HCT116 (cell line): ENCODE measurements at places on chromosomes 4 and X. TPM values are rescaled to one million over a fixed set of nuclear protein-coding genes. Genes with fewer than 3 reads are reported as not detected.

GRCh38 chr4:74378573-74378972 is 13.6 kb downstream of the EREG start:
- no peak for DNase-seq
- no peaks in the 10 kb centered on the region for H3K27me3 ChIP-seq
- H3K4me3 ChIP-seq, result no peak overlapping the region

DNA sequence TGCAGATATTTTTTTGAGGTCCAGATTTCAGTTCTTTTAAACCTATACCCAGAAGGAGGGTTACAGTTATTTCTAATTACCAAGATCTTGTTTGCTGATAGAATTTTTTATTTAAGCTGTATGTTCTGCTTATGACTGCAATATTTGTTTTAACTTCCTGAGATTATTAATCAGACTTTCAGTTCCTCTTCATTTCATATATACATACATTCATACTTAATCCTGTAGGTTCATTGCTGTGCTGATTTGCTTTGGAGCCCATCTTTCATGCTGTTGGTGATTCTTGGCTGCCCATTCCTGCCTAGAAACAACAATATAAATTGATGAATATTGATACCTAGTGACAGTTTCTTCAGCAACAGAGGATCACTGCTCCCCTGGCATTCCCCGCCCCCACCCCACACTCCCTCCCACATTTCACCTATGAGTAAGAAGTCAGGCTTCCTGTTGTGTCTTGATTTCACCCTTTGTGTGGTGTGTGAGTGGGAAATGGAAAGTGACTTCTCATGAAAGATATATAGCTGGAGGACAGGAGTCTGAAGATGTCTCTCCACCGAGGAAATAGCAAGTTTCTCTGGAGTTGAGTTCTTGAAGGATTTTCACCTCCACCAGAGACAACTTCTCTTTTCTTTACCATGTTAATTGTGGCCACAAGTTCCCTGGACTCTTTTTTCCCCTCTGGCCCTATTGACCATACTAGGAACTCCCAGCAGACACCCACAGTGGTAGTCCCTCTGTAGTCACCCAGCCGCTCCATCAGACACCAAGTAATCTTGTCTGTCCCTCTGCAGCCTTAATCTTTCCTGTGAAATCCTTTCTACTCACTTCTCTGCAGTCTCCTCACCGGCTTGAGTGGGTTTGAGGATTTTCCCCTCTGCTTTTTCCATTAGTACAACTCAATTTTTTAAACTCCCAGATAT is 118.4 kb downstream of the ASB9 start:
- H3K27me3 ChIP-seq, result no peaks in the 10 kb centered on the region
- no peak overlapping the region for H3K4me3 ChIP-seq
- peaks cover 8% of the 10 kb centered on the region; the same call in 1 of the 2 replicates for H3K4me1 ChIP-seq
- no peaks in the 10 kb centered on the region for H3K36me3 ChIP-seq

Gene MAB21L2
- not detected for total RNA-seq

- H3K36me3 ChIP-seq, result no peaks in the 10 kb centered on the region
- no peak overlapping the region for H3K4me3 ChIP-seq
- H3K4me1 ChIP-seq, result no peaks in the 10 kb centered on the region
- H3K27me3 ChIP-seq, result no peaks in the 10 kb centered on the region
- no peak for DNase-seq
Observed at GRCh38 chrX:71466979-71467523, 65.9 kb upstream of the OGT start.

Gene FRMD7
- total RNA-seq, result not detected

Gene UGT2B7
- not detected for total RNA-seq

DNA sequence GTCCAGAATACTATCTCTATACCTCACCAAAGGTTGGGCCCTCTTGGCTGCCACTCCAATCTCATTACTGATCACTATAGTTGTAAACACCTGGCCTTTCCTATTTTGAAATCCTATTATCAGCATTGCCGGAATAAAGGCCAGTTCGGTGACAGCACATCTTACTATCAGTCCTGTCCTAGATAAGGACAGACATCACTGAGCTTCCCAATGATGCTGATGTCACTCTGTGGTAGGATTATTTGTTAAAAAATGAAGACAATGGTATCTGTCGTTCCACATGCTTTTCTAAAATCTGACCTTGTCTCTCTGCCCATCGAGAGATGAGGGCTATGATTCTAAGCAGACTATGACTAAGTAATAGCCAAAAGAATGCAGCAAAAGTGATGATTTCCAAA is 260.4 kb downstream of the PDGFC start:
- H3K27me3 ChIP-seq, result no peaks in the 10 kb centered on the region
- H3K4me1 ChIP-seq, result no peaks in the 10 kb centered on the region
- DNase-seq, result no peak
- H3K4me3 ChIP-seq, result no peak overlapping the region
- H3K27ac ChIP-seq, result no peak overlapping the region
- no peaks in the 10 kb centered on the region for H3K36me3 ChIP-seq

DNA sequence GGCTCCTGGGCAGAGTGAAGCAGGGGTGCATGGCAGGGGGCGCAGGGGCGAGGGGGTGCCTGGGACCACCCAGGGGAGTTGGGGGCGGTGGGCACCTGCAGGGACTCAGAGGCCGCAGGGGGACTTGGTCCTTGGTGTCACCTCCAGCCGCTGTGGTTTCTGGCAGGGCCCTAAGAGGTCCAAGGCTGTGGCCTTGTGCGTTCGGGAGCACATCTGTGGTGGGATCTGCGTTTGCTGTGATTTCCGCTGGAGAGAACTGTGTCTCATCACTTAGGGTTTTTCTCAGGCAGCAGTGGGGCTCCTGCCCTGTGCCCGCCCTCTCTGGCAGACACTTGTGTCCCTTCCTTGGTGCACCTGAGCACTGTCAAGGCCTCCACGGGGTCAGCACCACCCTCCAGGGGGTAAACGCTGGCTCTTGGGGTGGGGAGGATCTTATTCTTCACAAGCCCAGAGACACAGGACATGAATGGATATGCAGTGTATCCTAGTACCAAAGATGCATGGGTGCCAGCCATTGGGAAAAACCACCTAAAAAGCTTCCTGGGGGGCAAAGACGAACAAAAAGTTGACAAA is 66.5 kb downstream of the ACOX3 start:
- H3K27ac ChIP-seq, result no peak overlapping the region
- no peaks in the 10 kb centered on the region for H3K4me1 ChIP-seq
- no peaks in the 10 kb centered on the region for H3K27me3 ChIP-seq
- H3K36me3 ChIP-seq, result no peaks in the 10 kb centered on the region

Gene GSX2
- not detected for total RNA-seq

Gene PCDH19
- total RNA-seq, result 0.32 TPM

GRCh38 chr4:136687118-136687517 is 845.2 kb downstream of the PCDH18 start:
- no peak for DNase-seq
- no peak overlapping the region for H3K4me3 ChIP-seq
- H3K4me1 ChIP-seq, result peaks cover 4% of the 10 kb centered on the region; the same call in 1 of the 2 replicates
- H3K27ac ChIP-seq, result no peak overlapping the region
- H3K27me3 ChIP-seq, result no peaks in the 10 kb centered on the region

- no peaks in the 10 kb centered on the region for H3K27me3 ChIP-seq
- DNase-seq, result no peak
- H3K36me3 ChIP-seq, result no peaks in the 10 kb centered on the region; the same call in 1 of the 2 replicates
- no peaks in the 10 kb centered on the region for H3K4me1 ChIP-seq
- H3K27ac ChIP-seq, result no peak overlapping the region
Observed at GRCh38 chrX:101117701-101118100, 19.7 kb downstream of the CENPI start.

GRCh38 chrX:135697601-135698000 is 15.8 kb upstream of the CT45A1 start:
- no peak overlapping the region for H3K27ac ChIP-seq
- no peak overlapping the region for H3K4me3 ChIP-seq
- H3K4me1 ChIP-seq, result no peaks in the 10 kb centered on the region

- no peak for DNase-seq
- no peak overlapping the region for H3K27ac ChIP-seq
- H3K27me3 ChIP-seq, result no peaks in the 10 kb centered on the region
- no peak overlapping the region for H3K4me3 ChIP-seq
Observed at GRCh38 chr4:146450524-146450923, 71.2 kb downstream of the SLC10A7 start.

Gene ZBTB33
- total RNA-seq, result 12.3 TPM

Gene ZNF41
- total RNA-seq, result 7.4 TPM

Gene ENOX2
- total RNA-seq, result 12.9 TPM

GRCh38 chr4:114998316-114998715 is 115.1 kb downstream of the NDST4 start:
- DNase-seq, result no peak
- H3K27me3 ChIP-seq, result no peaks in the 10 kb centered on the region
- H3K4me3 ChIP-seq, result no peak overlapping the region
- no peaks in the 10 kb centered on the region for H3K36me3 ChIP-seq

Gene P2RY10
- not detected for total RNA-seq

DNA sequence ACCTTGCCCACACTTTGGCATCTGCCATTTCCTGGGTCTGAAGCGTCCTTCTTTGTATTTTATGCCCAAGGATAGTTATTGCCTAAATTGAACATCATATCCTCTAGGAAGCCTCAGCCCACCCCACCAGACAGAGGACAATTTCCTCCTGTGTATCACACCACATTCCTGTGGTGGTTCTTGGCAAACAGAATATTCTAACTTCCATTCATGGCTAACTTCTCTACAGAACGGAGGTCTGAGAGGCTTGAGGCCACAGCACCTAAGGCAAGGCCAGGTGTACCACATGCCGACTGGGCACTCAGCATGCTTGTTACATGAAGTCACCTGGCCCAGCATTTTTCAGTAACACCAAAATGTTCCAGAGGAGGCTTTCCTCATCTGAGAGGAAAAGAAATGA is 42.4 kb downstream of the CD99L2 start:
- H3K27ac ChIP-seq, result no peak overlapping the region
- H3K4me3 ChIP-seq, result no peak overlapping the region
- no peaks in the 10 kb centered on the region for H3K4me1 ChIP-seq
- H3K27me3 ChIP-seq, result no peaks in the 10 kb centered on the region
- H3K36me3 ChIP-seq, result no peaks in the 10 kb centered on the region

- no peaks in the 10 kb centered on the region for H3K27me3 ChIP-seq
- H3K4me3 ChIP-seq, result no peak overlapping the region
- H3K4me1 ChIP-seq, result peaks cover 20% of the 10 kb centered on the region
- H3K27ac ChIP-seq, result peak overlapping the region; percentile 84; the same call in 1 of the 2 replicates
Observed at GRCh38 chrX:139933904-139934303, 1.1 kb upstream of the ATP11C start.

Gene DOK7
- 2.4 TPM for total RNA-seq

DNA sequence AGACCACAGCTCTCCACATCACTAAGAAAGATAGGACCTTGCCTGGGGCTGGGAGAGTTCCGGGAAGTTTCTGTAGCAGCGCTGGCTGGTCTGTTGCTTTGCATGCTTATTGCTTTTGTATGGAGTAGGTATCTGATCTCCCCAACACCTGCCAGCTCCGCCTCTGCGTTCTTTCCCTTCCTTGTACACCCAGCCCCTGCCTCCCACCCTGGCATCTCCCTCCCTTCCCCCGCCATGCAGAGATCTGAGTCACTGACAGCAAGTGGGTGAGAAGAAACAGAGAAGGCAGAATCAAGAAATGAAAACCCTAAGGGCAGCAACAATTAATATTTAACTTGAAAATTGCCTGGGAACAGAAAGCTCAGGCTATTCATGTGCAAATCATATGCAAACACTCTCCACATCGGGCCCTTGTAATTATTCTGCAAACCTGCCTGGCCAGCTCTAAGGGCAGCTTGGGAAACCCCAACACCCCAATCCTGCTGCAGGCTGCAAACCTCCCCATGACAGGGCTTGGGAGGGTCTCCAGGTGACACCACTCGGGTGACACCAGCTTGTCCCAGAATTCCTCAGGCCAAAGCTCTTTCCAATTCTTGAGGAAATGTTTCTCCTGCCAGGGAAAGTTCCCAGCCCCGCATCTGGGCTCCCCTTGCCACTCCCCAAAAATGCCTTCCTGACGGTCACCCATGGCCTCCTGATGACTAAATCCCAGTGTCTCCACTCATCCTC is 257.2 kb downstream of the FBXW7 start:
- DNase-seq, result no peak
- H3K4me1 ChIP-seq, result no peaks in the 10 kb centered on the region
- H3K4me3 ChIP-seq, result no peak overlapping the region
- H3K27me3 ChIP-seq, result no peaks in the 10 kb centered on the region
- H3K27ac ChIP-seq, result no peak overlapping the region

DNA sequence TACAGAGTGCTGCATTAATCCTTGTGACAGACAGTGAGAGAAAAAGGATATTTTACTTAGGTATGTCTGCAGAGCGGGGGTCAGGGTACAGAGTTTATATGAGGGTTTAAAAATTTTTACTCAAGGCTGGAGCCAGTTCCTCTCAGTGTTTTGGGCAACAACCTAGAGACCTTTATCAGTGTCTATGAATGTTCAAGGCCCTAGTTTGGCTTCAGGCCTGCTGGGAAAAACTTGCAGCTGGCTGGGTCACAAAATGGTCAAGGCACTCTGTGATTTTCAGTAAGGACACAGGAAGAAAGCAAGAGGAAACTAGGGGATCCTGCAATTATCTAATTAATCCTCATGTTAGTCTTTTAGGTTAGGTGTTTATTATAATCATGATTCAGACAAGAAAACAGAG is 10.8 kb upstream of the C4orf54 start:
- H3K4me1 ChIP-seq, result no peaks in the 10 kb centered on the region
- no peak overlapping the region for H3K27ac ChIP-seq
- DNase-seq, result no peak
- H3K4me3 ChIP-seq, result no peak overlapping the region
- no peaks in the 10 kb centered on the region for H3K36me3 ChIP-seq

DNA sequence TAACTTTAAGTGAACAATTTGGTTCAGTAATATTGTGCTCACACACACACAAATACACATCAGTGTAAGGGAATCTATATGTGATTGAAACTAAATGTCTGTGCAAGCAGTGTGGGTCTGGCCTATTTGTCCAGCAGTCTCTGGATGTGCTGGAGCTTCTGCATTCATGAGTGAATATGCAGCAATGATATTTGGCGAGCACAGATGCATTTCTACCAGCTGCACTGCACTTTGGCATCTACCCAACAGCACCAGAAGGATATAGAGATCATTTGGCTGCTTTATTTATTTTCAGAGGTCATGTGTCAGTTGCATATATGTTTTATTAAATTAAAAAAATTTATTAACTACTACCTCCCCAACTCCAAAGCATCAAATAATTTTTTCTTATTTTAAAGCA is 613.4 kb upstream of the NR3C2 start:
- no peak overlapping the region for H3K4me3 ChIP-seq
- DNase-seq, result no peak

DNA sequence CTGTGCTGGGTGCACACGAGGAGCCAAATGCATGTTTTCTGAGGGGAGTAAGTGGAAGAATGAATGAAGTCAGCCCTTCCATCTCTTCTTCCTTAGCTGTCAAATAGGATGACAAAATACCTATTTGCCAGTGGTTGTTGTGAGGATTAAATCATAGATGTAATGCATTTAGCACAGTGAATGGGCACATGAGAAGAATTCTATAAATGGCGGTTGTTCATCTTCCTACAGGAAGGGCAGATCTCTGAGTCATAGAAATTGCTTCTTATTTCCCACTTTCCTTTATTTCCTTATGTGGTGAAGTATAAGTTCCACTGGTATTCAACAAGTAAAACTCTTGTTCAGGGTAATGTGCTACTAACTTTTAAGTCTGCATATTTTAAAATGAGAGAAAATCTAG is 83.1 kb downstream of the SORBS2 start:
- DNase-seq, result no peak
- H3K4me1 ChIP-seq, result no peaks in the 10 kb centered on the region
- H3K27me3 ChIP-seq, result no peaks in the 10 kb centered on the region
- H3K27ac ChIP-seq, result no peak overlapping the region
- no peaks in the 10 kb centered on the region for H3K36me3 ChIP-seq

- DNase-seq, result no peak
- H3K4me3 ChIP-seq, result no peak overlapping the region
- no peaks in the 10 kb centered on the region for H3K27me3 ChIP-seq
- peaks cover 19% of the 10 kb centered on the region for H3K36me3 ChIP-seq
- no peak overlapping the region for H3K27ac ChIP-seq
Observed at GRCh38 chr4:1211891-1212545, 36.9 kb downstream of the CTBP1 start.

- no peaks in the 10 kb centered on the region for H3K36me3 ChIP-seq
- H3K4me1 ChIP-seq, result peaks cover 55% of the 10 kb centered on the region
- no peak overlapping the region for H3K4me3 ChIP-seq
- H3K27ac ChIP-seq, result peak overlapping the region; percentile 23; the same call in 1 of the 2 replicates
- no peaks in the 10 kb centered on the region for H3K27me3 ChIP-seq
Observed at GRCh38 chr4:110091434-110092140, 106.8 kb downstream of the ELOVL6 start.
